Activated CD4-positive, CD25-positive, alpha-beta regulatory T cell (primary cell): ENCODE measurements at places on chromosomes 3 and 15.

GRCh38 chr3:125214738-125215137 is 2.2 kb upstream of the SLC12A8 start:
- DNase-seq: no peak

GRCh38 chr3:101268141-101268540 is 52.2 kb downstream of the IMPG2 start:
- no peak for DNase-seq

- DNase-seq: no peak
These were observed 217.9 kb downstream of the THSD4 start for GRCh38 chr15:71333136-71333700.

DNA sequence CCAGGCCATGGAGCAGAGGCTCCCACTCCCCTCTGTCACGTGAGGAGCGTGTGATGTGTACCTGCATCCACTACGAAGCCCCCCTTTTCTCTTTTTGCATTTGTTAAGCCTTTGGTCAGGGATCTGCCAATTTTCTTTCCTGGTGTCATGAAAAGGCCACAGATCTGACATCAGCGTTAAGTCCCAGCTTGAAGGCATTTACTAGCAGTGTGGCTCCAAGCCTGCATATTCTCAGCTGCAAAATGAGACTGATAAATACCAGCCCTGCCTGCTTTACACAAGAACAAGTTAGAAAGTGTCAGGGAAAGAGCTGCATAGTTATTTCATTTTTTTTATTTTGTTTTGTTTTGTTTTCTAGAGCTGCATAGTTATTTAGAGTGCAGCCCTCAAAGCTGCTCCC is 2.3 kb upstream of the ANKRD63 start:
- DNase-seq: no peak

- no peak for DNase-seq
These were observed 61.6 kb downstream of the GJD2 start for GRCh38 chr15:34693053-34693744.

DNA sequence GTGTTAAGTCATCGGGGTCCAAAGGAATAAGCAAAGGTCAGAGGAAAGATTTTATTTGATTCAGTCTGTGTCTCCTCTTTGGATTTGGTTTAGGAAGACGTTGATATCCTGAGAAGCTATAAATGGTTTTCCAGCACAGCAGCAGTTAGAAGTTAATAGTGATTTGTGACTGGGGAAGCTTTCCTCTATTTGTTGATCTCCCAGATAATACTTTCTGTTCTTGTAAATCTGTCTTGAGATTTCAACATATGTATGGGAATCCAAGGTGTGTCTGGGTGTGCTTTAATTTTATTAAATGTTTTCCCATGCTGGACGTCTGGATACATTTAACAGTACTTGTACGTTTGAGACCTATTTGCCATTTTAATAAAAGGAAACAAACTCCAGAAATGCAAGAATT is 409.5 kb downstream of the ROBO1 start:
- DNase-seq: no peak

DNA sequence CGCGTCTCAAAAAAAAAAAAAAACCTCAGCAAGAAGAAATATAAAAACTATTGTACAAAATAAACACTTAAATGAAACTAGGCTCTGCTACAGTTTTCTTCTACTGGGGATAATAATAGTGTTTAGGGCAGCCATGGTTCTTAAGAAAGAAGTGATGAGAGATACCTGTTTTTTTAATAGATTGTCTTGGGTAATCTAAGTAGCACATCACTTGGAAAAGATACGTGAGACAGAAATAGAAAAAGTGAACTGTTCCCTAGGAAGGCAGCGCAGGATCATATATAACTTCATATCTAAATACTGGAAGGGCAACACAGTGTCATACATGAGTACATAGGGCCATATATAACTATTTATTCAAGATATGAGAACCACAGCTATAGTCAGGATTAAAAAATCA is 11.9 kb downstream of the GOLGB1 start:
- no peak for DNase-seq

DNA sequence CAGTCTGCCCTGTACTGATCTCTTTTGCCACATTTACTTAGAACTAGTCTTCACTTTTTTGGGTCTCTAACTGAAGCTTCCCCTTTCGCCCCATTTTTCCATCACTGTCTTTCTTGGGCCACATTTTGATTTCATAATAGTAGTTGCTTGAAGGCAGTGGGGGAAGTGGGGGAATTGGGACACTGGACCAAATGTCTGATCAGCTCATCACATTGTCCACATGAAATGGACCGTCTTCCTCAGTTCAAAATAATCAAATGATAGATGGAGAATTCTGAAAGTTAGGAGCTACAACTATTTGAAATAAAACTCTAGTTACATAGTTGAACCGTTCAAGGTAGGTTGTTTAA is 747 bp downstream of the PDCD6IP start:
- DNase-seq: no peak
